ENCODE measurements at places on chromosomes 4 and X.

DNA sequence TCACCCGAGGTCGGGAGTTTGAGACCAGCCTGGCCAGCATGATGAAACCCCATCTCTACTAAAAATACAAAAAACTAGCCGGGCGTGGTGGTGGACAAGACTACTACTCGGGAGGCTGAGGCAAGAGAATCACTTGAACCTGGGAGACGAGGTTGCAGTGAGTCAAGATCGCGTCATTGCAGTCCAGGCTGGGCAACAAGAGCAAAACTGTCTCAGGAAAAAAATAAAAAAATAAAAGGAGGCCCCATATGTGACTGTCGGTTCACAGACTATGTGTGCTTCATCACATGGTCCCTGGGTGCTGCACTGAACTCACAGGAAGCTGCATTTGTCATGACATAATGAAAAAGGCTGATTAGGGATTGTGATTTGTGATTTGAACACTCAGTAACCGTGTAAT is 6.4 kb downstream of the TRIML1 start:
- DNase-seq = peak; percentile 24

DNA sequence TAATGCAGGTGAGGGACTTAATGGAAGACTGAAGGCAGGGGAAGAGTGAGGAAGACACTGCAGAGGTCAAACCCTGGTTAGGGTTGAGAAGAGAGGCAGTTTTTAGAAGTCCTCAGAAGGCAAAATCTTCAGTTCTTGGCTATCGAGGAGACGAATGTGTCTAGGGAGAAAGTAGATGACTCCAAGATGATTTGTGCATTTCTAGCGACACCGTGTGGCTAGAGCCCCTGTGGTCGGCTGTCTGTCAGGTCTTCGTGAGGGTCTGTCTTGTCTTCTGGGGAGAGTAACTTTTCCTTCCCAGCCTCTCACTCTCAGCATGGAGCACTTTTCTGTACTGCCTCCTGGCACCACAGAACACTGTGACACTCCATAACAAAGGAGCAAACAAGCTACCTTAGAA is 458.1 kb downstream of the STIM2 start:
- peak; percentile 8 for DNase-seq

GRCh38 chr4:107292979-107293378 is 256.9 kb upstream of the DKK2 start:
- DNase-seq = no peak

GRCh38 chr4:61549336-61549735 is 349.2 kb downstream of the ADGRL3 start:
- DNase-seq = peak; percentile 8

- peak; percentile 51 for DNase-seq
Observed at GRCh38 chr4:73451404-73451803, 15.4 kb downstream of the AFP start.

DNA sequence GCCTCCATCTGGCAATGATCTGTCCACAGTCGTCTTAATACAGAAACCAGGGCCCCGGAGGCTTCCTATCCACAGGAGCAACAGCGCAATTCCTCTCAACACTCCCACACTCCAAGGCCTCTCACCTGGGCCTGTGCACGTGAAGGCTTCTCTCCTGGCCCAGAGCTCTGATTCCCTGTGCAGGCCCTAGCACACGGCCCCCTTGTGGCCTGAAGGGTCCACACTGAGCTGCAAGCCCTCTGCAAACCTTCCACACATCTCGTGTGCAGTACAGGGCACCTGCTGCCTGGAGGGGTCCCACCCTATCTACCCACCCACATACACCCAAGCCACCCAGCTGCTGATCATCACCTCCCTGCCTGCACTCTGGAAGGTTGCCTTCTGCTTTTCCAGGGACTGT is 150.1 kb upstream of the NUDT10 start:
- no peak for DNase-seq

- no peak for DNase-seq
Observed at GRCh38 chr4:25182937-25183336, 22.7 kb upstream of the SEPSECS start.

DNA sequence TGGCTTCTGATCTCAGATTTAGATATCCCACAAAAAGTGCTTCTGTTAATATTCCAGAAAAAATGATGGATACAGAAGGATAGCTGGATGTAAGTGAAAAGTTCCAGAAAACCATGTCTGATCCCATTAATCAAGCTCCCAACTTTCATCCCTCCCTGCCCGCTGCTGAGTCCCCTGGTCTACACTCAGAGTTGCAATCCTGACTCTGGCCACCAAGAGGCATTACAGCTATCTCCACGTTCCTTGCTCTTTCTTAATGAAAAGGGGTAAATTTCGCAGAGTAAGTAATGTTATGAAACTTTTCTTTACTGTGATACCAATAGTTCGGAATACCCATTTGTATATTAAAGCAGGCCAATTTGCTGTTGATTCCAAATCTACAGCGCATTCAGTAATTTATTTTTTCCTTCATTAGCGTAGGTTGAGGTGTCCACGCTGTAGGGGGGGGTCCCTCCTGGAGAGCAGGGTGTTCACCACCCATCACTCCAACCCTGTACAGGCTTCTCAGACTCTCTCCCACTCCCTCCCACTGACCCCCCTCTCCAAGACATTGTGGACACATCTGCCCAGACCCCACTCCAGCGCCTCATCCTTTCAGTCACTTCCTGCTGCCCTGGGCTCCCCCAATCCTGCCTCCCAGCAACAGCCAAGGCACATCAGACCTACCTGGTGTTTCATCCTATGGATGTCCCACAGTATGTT is 55.1 kb downstream of the RAB40A start:
- DNase-seq = peak; percentile 45

DNA sequence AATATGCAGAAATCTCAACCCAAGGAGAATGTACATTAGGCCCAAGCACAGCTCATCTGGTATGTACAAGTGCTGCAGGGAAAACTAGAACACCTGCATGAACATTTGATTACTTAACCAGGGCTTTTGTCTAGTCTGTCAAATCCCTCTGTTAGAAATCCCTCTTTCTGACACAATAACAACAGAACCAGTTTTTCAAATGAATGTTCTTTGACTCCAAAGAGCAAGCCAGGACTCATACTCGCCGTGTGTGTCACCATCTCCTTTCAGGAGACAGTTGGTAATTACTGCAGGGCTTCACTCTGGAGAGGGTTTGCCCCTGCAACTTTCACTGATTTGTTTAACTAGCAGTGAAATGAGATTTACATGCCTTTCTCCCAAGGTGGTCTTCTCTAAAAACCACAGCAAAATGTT is 143.0 kb upstream of the FAM241A start:
- no peak for DNase-seq

DNA sequence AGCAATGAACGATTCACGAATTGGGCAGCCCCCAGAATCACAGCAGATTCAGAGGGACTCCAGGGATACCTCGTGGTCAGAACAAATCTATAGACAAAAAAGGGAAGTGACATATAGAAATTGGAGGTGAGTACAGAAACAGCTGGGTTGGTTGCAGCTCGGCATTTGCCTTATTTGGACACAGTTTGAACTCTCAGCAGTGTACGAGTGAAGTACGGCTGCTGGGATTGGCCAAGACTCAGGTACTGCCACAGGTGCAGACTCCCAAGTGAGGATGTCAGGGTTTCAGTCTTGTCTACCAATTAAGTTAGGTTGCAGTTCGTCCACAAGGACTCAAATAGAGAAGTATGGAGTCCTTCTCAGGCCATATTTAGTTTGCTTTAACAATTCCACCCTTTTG is 28.2 kb downstream of the HTT-AS start:
- no peak for DNase-seq

GRCh38 chr4:105191621-105192210 is 45.0 kb downstream of the TET2 start:
- peak; percentile 72 for DNase-seq

DNA sequence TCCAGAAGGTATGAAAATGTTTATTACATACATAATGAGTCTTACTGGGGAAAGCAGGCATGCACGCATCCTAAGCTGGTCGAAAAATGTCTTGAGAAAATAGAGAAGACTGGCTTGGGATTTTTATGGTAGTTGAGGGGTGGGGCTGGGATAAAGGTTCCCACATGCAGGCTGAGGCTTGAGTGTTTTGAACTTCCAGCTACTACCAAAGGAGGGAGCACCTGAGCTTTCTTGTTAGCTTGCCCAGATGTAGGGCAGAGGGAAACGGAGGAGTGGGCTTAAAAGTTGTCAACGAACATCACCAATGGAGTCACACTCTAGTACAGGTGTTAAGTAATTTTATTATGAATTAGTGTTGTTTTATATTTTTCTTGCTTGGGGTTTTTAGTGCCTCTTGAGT is 39.6 kb upstream of the SRPX start:
- no peak for DNase-seq

DNA sequence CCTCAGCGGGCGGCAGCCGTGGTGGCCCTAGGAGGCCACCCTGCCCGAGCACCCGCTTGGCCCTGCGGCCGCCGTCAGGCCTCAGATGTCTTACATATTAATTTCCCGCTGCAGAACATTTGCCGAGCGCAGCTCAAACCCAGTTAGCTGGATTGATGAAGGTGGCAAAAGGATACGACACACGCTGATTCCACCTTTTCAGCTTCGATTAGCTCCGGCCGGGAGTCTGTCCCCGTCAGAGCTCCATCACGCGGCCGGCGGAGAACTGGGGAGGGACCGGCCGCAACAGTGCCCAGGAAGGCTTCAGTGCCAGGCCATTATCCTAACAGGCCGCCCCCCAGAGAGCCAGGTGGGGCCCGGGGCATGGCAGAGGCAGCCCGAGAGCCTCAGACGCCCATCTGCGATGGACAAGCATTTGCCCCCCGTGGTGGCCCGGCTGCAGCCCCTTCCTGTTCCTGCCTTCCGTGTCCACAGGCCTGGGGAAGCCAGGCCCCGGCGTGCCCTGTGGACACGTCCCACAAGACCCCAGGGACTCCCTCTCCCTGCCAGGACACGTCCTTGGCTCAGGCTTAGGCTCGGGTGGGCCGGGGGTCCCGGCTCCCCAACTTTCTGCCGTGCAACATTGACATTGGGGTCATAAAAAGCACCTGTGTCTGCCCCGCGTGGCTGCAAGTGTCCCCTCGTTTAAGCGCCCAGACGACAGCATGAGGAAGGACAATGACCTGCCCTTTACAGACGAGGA is 133.8 kb upstream of the NKX1-1 start:
- DNase-seq = no peak

DNA sequence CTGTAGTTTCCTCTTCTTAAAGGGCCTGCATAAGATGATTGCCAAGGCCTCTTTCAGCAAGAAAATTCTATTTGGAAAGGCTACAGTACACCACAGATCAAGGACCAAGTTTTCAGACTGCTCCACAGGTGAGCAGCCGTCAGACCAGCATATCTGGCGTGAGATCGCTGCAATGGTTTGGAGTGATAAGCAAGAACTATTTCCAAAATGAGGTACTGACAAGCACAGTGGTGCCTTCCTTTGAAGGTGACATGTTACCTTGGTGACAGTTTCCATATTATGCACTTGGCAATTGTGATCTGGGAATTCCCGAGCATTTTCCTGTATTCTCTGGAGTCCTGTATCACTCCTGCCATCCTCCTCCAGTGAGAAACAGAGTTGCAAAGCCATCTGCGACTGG is 7.3 kb upstream of the TMEM150C start:
- DNase-seq = no peak

GRCh38 chr4:180810581-180810980 is 1432.6 kb upstream of the TENM3 start:
- DNase-seq = no peak

DNA sequence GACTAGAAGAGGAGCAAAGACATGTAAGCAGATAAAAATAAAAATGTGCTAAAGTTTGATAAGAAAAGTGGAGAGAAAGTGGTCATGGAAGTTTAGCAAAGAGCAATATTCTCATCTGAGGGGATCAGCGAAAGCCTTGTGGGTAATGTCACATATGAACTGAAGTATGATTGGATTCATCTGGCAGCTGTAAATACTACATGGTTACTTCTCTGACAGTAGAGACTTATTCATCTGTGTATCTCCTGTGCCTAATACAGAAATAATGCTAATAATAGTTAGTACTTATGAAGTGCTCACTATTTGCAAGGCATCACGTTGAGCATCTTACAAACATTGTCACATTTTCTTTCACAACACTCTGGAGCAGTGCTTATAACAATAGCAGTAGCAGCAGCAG is 8.9 kb upstream of the IGSF1 start:
- no peak for DNase-seq

- no peak for DNase-seq
Observed at GRCh38 chr4:108322497-108322896, 153.8 kb upstream of the LEF1 start.

- DNase-seq = no peak
Observed at GRCh38 chrX:125398959-125399440, 79.3 kb downstream of the TEX13C start.

DNA sequence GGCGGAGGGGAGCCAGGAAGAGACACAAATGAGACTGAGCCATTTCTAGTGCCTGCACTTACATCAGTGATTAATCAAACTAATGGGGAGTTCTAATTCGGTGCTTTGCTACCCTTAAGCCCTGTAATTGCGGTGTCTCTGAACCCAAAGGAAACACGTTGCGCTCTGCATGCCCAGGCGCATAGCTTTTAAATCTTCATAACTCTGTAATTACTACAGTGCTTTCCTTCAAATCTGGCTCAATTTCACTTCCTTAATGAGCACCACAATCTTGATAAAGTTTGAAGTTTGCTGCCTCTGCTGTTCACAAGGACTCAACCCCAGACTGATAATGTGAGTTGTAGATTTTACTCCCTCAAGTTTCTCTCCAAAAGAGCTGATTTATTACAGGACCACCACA is 5.7 kb upstream of the NHS start:
- no peak for DNase-seq

DNA sequence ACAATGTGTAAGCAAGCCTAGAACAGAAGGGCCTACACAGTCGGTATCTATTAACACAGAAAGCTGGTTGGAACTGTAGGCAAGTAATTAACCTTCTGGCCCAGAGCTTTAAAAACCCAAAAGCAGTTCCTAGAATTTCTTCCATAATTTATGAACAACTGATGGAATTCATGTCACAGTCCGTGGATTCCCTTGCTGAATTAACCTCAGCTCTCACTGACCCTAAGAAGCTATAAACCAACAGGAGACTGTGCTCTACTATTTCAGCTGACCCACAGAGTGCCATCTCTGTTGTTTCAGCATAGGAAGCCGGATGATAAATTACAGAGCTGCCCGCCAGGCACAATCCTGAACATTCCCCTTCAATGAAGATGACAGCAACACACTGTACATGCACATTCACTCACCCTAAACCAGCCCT is 157.3 kb downstream of the PRDM5 start:
- no peak for DNase-seq

- peak; percentile 65 for DNase-seq
Observed at GRCh38 chr4:20464381-20464780, 212.7 kb downstream of the SLIT2 start.

Data from fibroblast of skin of back (primary cell).